ENCODE measurements at places on chromosomes 6 and 20. TPM values are rescaled to one million over a fixed set of nuclear protein-coding genes. Genes with fewer than 3 reads are reported as not detected.

SYCP2 gene
- 1.4 TPM for total RNA-seq

NOX3 gene
- not detected for total RNA-seq

SERAC1 gene
- total RNA-seq: 35.1 TPM

HAO1 gene
- not detected for total RNA-seq

SLC35B3 gene
- 27.5 TPM for total RNA-seq

MSH5 gene
- 12.4 TPM for total RNA-seq

Data from osteoblast (primary cell).